Spinal cord (tissue), 10 donors: ENCODE measurements at places on chromosomes 7 and 10. TPM values are rescaled to one million over a fixed set of nuclear protein-coding genes. Genes with fewer than 3 reads are reported as not detected.

GRCh38 chr10:12667052-12667451, 317.7 kb downstream of the CAMK1D start:
- DNase-seq, result peak; percentile 67

- no peak for DNase-seq
These were observed 104.0 kb downstream of the HOXA1 start for GRCh38 chr7:26991796-26992195.

DNA sequence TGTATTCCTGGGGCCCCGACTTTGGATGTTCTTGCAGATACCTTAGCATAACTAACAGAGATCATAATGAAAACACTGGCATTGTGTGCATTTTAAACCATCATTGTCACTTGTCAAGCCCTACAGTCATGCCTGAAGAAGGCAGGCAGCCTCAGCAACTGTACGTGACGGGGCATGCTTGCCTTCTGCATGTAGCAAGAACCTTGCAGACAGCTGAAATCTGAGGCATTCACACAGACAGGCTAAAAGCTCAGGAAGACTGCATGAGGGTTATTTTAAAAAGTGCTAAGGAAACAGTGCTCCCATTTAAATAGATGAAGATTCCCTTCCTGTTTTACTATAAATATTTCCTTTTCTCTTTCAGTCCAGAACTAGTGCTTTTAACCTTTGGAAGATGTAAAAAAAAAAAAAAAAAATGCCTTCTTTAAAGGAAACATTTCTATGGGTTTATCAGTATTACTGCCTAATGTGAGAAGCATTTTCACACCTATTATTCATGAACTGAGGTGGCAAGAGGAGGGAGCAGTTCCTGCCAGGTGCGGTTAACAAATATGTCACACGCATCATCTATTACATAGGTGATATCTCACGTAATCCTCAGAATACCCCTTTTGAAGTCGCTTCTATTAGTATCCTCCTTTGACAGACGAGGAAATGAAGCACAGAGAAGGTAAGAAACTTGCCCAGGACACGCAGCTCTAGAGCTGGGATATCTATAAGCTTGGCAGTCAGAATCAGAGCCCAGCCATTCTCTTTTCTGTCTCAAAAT, 88.1 kb downstream of the PRKCQ start:
- DNase-seq, result no peak

DNA sequence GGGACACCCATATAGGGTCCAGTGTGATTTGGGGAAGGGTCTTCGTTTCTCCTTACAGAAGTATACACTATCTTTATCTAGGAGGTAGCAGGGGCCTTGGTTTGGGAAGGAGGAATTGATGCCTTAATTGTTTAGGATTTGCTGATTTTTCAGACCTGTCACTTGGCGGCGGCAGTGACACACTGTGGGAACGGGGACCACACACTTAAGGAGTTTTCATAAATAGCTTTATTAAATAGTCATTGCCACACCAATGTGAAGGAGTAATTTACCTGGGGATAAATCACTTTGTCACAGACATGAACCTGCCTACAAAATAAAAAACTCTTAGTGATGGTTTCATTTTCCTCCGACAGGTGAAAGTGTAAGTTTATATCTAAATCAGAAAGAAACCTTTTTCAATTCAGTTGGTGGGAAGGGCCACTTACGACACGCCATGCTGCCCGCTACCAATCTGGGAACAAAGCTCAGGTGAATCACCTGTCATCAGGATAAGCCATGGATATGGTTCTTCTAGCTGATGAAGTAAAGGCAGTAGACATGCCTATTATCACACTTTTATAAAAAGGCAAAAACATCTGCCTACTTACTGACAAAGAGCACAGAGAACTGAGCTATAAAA, 12.3 kb upstream of the ENO4 start:
- no peak for DNase-seq

GRCh38 chr7:31796375-31796774, 109.4 kb downstream of the PPP1R17 start:
- DNase-seq, result no peak

DNA sequence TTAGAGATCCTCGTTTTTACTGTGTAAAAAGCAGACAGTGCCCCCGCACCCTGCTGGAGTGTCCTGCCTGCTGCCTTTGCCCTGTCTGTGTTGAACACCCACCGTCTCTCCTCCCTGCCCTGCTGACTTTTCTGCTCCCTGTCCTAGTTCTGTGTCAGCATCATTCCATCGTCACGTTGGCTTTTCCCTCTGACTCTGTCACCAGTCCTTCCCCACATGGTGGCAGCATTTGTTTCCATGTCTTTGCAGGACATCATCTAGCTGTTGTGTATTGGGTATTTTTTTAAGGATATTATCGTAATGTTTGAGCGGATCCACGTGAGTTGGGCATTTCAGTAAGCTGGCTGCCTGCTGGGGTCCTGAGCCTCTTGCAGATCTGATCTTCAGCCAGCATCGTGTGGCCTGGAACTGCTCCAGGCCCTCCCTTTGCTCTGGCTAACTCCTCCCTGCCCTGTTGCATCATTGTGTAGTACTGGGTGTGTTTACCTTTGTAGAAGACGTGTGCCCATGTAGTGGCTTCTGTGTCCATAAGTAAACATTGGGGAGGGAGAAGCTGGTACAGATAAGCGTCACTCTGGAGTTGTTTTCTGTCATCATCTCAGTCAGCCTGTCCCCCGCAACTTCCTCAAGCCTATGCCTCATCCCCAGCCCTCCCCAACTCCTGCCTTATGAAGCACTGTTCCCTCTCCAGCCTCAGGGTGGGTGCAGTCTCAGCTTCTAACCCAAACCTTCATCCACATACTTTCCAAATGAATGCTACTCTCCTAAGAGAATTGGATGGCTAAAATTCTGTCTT, 44.3 kb downstream of the TRRAP start:
- peak; percentile 14 for DNase-seq

DNA sequence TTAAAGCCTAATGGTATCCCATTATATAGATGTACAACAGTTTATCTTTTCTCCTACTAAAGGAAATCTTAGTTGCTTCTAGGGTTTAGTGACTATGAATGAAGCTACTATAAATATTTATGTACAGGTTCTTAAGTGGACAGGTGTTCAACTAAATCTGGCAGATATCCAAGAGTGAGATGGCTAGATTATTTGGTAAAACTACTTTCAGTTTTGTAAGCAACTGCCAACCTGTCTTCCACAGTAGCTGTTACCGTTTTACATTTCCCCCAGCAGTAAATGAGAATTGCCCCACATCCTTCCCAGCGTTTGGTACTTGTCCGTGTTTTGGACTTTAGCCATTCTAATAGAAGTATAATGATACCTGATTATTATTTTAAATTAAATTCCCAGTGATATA, 144.9 kb upstream of the MAGI2 start:
- no peak for DNase-seq

Gene BTBD16
- 2.5 TPM for polyA plus RNA-seq

Gene ZNF248
- 29.9 TPM for polyA plus RNA-seq

Gene MYH16
- not detected for polyA plus RNA-seq
